ENCODE measurements at places on chromosomes 11 and 22.

DNA sequence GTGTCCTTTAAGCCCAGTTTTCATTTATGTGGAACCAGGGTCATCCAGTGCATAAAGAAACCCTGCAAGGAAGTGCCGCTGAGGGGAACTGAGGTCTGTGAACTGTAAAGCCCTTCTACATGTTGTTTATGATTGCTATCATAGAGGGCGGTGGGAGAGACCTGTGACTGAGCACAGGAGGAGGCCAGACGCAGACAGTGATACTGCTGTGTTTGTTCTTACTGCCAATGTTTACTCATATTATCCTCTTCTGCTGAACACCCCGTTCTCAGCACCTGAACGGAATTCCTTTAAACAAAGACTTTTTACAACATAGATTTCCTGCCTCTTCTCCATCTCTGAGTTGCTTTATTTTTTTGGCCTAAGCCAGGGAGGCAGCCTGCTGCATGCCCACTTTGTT is 967 bp upstream of the GALNT18 start:
- no peak for DNase-seq

- no peak for DNase-seq
These were observed 892.8 kb downstream of the NTM start for GRCh38 chr11:132263241-132263640.

- no peak for DNase-seq
These were observed 597.5 kb downstream of the BRD1 start for GRCh38 chr22:49230194-49230577.

DNA sequence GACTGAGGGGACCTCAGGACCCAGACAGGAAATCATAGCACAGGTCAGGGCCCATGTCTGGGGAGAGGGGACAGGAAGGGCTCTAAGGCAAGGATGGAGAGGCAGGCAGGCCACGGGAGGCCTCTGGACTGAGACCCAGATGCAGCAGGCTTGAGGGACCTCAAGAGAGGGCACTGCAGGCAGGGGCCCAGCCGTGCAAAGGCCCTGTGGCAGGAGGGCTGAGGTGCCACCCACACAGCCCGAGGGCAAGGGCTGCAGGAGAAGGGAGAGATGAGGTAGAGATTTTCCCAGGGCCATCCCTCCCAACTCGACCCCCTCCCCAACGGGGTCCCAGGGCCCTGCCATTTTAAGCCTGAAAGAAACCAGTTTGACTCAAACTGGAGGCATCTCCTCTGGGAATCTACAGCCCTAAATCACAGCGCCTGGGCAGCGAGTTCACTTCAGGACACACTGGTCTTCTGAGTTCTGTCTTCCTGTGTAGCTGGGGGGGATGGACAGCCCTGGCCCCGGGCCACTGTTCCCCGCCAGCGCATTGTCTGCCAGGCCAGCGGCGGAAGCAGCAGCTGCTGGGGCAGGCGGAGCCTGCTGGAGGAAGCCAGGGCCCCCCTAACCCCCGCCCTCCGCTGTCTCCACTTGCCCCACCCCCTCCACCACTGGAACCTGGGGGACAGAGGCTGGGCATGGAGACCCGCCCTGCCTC is 20.3 kb upstream of the WNT7B start:
- DNase-seq, result no peak

GRCh38 chr22:17851759-17852158 is 77.5 kb upstream of the BID start:
- DNase-seq, result no peak
